ENCODE measurements at places on chromosomes 4 and X.

DNA sequence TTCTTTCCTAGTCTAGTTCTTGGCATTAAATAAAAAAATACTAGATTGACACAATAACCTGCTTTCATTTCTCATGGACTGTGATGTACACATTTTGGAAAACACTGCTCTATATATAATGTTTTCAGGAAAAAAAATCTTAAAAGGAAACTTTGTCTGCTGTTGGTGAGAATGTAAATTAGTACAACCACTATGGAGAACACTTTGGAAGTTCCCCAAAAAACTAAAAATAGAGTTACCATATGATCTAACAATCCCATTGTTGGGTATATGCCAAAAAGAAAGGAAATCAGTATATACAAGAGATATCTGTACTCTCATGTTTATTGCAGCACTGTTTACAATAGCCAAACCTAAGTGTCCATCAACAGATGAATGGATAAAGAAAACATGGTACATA is 202.3 kb downstream of the PPP3CA start:
- no peak for DNase-seq

DNA sequence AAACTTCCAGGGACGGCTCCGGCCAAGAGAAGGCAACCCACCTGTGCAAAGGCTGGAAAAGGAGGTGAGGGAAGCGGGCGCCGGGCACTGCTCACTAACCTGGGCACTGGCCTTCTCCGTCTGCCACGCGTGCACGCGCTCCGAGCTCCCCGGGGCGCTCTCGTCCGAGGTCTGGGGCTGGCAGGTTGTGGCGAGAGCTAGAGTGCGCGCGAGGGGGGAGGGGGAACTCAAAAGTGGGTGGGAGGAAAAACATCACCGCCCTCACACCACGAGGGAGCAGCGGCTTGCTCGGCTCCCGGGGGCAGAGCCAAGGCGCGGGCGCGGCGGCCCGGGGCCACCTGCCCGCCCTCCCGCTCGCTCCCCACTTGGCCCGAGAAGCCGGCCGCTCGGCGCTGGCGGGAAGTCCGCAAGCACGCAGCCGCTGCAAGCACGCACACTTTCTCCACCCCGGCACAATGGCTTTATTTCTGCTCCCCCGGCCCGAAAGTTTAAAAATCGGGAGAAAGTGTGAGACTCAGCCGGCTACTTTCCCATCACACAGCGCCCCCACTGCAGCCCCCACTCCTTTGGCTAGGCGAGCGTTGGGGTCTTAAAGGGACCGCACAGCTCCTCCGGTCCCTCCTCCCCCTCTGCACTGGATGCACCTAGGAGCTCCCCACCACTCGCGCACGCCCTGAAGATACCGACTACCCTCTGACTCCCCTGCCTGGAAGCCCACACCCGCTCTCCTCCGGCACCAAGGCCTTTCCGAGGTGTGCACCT is at the start of gene CHRDL1:
Gene CHRDL1, minus strand, starts transcription at position 173 of the 762 bp plus-strand sequence. CDS start 3,636 bp downstream, outside the sequence.
- DNase-seq, result no peak

DNA sequence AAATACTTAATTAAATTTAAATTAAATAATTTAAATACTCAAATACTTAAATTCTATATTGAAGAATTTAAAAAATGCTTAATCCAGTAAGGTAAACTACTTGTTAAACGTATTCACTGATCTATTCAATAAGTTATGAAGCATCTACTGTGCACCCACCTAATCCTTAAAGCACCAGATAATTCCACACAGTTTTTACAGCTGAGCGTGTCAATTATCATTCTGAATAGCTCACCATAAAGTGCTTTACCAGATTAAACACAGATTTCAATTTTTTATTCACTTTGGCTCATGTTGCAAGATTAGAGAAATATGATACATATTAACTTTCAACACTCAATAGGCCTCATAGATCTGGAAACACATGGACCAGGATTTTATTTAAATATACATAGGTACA is 79.2 kb upstream of the DDIT4L start:
- DNase-seq, result no peak

DNA sequence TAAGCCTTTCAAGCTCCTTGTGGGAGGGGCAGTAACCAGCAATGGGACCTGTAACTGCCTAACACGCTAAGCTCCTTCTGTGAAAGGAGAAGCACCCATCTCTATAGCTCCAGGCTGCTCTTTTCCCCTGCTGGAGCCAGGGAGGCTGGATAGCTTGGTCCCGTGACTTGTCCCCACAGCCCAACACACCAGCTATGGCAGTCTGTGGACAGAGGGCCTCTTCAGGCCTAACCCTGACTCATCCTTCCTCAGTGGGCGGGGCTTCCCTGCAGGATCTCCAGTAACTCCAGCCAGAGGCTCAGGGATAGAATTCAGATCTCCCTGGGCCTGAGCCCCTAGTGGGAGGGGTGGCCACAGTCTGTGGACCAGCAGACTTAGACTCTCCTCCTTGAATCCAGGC is 1290.1 kb downstream of the PCDH7 start:
- DNase-seq, result no peak

- no peak for DNase-seq
Observed at GRCh38 chr4:20127626-20128025, 124.1 kb upstream of the SLIT2 start.

DNA sequence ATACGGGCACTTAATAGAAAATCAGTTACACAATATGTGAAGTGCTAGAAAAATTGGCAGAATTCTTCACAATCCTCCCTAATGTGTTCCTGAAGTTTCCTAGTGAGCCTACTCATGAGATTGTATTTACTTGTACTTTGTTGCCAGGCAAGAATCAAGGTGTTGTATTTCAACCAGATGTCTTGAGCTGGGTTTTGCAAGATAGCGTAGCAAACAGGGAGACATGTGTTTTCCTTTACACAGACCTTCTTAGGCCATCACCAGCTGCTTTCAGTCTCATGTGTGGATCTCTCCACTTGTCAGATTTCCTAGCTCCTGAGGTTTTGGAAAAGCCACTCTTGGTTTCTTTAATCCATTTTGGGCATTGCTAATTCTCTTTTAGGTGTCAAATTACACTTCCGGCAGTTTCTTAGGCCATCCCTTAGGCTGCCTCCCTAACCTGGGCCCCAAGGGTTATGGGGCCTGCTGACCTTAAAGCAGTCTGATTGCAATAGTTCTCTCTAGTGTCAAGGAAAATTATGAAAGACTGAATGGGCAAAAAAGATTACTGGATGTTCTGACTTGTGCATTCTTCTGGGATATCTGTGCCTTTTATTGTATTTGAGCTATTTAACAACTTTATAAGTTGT is 12.2 kb upstream of the EDA start:
- no peak for DNase-seq

DNA sequence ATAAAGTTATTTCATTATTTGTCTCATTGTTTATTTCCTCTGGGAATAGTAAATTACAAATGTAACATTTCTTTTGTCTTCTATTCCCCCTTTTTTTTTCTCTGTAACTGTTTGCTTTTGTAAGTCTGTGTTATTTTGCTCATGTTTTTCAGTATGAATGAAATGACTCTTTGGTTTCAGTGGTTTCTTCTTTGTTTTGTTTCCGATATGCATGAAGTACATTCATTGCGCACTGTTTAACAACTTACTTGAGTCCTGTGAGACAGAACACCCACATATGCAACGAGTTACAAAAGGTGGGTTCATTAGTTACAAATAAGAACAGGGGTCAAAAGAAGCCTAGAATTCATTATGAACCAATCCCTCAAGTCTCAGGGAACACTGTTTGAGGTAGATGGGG is 175.0 kb upstream of the UGT8 start:
- no peak for DNase-seq

DNA sequence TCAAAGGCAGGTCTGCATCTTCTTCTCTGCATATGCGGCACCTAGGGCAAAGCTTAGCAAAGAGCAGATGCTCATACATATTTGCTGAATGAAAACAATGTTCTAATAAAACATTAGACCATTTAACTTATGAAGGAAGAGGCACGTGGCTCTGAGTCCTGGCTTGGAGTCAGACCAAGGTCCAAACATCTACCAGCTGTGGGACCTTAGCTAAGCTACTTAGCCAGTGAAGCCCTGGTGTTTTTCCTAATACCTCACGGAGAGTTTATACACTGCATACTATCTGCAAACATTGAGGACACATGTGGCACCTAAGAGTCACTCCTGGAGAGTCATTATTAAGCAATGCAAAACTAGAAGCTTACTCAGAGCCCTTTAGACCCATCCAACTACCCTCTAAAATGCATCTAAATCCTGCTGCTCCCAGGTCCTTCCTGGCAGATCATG is 9.0 kb downstream of the PDGFC start:
- DNase-seq, result no peak

DNA sequence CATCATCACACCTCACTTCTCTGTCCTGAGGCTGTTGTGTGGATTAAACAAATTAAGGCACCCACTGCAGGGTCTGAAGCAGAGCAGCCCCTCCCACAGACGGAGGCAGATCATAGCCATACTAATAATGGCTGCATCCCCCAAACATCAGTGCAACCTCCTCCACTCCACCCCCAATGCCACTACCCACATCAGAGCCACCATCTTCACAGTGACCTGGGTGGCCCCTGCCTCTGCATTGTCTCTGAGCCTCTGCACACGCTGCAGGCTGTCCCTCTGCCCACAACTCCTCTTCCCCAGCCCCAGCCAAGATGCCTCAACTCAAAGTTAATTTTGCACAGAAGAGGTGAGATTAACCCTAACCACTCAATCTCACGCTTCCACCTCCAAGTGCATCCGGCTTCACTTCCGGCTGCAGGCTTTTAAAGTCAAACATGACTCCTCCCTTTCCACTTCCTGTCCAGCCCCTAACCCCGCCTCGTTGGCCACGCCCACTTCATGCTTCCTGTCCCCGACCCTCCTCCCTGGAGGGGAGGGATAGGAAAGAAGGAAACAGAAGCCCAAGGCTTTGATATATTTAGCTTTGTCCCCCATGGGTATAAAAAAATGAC is 22.7 kb downstream of the JAKMIP1 start:
- DNase-seq, result peak; percentile 78

DNA sequence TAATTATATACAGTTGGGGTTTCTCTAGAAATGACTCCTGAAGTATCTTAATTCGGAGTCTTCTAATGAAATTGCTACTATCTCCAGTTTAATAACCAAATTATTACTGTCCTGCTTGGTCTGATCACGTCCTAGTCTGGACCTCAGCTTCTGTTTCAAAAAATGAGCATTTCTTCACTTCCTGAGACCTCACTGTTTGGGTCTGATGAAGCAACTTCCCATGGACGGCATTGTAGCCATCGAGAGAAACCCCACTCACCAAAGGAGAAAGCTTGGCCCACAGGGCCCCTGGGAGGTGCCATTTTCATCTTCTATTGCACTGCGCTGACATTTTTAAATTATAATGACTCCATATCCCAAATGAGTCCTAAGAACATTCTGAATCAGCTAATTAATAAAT is 178.0 kb downstream of the MGST2 start:
- no peak for DNase-seq

DNA sequence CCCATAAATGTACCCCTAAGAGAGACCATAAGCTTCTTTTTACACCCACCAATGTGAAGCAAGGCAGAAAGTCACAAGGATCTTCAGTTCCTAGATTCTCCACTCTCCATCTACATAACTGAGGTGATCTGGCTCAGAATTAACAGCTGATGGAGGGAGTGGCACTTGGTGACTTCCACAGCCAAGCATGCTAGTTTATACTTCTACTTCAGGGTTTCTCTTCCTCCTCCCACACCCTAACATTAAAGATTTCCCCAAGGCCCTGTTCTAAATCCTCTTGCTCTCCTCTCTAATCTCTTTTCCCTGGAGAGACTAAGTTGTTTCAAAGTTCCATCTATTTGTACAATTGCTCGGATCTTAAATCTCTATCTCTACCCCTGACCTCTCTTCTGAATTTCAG is 81.1 kb downstream of the MBNL3 start:
- no peak for DNase-seq

DNA sequence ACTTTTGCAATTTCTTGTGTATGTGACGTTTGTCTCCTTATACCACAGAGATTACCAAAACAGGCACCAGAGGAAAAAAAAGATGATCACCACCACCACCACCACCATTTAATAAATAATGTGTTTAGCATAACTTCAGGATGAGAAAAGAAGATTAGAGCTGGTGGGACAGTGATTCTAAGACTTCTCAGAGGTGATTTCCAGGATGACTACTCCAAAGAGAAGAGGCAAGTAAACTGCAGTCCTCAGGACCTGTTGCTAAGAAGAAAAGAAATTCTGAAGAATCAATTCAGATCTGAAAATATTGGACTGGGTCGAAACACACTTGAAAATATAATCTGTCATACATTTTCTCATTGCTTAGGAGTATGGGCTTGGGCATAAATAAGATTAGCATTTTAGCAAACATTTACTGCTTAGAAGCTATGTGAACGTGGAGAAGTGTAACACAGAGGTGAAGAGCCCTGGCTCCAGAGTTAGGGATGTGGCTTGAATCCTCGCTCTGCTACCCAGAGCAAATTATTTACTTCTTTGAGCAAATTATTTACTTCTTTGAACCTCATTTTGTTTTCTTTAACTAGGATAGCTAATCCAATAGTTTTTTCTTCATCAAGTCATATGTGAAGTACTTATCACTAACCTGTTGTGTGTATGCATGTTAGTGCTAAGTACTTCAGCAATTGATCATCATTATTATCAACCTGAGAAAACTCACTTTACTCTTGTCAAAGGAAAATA is 10.5 kb upstream of the YTHDC1 start:
- DNase-seq, result no peak

DNA sequence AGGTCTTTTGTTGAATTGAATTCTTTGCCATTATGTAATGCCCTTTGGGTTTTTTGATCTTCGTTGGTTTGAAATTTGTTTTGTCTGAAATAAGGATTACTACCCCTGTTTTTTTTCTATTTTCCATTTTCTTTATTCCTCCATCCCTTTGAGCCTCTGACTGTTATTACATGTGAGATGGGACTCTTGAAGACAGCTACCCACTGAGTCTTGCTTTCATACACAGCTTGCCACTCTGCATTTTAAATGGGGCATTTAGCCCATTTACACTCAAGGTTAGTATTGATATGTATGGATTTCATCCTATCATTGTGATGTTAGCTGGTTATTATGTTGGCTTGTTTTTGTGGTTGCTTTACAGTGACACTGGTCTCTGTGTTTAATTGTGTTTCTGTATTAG is 736.2 kb upstream of the GRID2 start:
- no peak for DNase-seq

- DNase-seq, result no peak
Observed at GRCh38 chr4:31918891-31919290, 1198.7 kb downstream of the PCDH7 start.

- no peak for DNase-seq
Observed at GRCh38 chr4:81427344-81427821, 44.3 kb downstream of the RASGEF1B start.

GRCh38 chrX:53160297-53160983 is 64.6 kb downstream of the KDM5C start:
- no peak for DNase-seq

- no peak for DNase-seq
Observed at GRCh38 chr4:153221783-153222706, 17.8 kb downstream of the TRIM2 start.

GRCh38 chr4:141676087-141676670 is 39.8 kb downstream of the IL15 start:
- no peak for DNase-seq

DNA sequence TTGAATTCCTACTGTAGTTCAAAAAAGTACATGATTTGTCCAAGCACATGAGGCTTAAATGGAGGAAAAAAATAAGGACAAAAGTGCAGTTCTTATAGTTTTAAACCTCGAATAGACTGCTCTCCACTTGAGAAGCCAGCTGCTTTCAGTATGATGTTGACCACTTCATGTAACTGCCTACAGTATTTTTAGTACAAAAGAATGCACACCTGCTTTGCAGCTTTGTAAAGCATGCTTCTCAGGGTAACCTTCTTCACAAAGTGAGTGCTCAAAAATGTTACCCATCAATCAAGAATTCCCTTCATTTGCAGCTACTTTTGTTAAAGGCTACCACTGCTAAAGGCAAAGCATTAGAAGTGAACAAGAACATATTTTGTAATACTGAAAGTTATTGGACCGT is 83.4 kb upstream of the FAM47B start:
- DNase-seq, result no peak

Measured in natural killer cell treated with Interleukin-12 subunit alpha and Interleukin-12 subunit beta and Interleukin-15 and Interleukin-18, amount 100 ng/mL, for 72 hours (primary cell).